ENCODE measurements at places on chromosomes 1 and 21.

DNA sequence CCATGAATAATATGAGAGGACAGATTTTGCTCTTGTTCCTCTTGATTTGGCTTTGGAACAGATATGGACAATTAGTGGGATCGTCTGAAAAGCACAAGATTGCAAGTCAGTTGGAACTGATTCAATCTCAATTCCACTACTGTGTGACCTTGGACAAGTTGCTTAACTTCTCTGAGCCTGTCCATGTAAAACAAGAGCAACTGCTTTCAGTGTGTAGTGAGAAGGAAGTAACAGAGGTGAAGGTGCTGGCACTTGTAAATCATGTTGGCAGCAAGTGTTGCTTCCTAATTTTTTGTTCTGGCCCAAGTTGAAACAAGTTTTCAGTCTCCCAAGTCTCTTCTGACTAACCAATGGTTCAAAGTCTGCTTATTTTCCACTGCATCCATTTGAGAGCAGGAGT, 15.3 kb downstream of the INKA2 start:
- DNase-seq = no peak

- no peak for DNase-seq
These were observed 85.5 kb upstream of the CACNA1E start for GRCh38 chr1:181397845-181398244.

DNA sequence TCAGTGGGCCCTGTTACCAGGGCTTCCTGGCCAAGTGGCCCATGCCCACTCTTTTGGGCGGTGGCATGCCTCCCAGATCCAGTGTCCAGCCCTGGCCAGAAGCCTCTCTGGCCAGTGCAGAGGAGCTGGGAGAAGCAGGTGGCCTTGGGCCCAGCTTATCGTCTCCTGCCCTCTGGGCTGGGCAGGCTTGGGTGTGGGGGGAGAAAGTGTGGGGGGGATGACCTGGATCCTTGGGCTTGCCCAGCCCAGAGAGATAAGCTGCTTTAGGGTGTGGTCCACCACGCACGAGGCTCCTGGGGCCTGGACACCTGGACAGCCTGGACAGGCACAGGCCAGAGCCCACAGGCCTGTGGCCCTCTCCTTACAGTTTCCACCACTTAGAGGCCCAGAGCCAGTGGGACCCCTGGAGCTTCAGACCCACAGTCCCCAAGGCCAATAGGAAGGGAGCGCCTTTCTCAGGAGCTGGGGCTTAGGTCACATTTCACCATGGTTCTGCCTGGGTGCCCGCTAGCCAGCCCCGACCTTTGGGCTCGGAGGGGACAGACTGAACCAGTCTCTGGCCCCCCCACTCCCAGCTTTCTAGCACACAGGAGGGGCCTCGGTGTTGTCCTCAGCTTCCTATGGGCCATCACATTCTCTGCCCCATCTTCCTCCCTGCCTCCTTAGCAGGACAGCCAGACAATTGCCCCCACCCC, 1.8 kb downstream of the ESPN start:
- DNase-seq = no peak

- no peak for DNase-seq
These were observed 59.5 kb downstream of the KLHDC7A start for GRCh38 chr1:18540136-18540765.

GRCh38 chr1:197402189-197402588, 134.1 kb downstream of the CRB1 start:
- no peak for DNase-seq

- DNase-seq = no peak
These were observed 8.1 kb upstream of the ACOT7 start for GRCh38 chr1:6401673-6402072.

- no peak for DNase-seq
These were observed 100.4 kb downstream of the SPATA6 start for GRCh38 chr1:48371598-48371997.

GRCh38 chr1:96804648-96805047, 83.1 kb downstream of the PTBP2 start:
- no peak for DNase-seq
